ENCODE measurements at places on chromosomes 7 and 10.

DNA sequence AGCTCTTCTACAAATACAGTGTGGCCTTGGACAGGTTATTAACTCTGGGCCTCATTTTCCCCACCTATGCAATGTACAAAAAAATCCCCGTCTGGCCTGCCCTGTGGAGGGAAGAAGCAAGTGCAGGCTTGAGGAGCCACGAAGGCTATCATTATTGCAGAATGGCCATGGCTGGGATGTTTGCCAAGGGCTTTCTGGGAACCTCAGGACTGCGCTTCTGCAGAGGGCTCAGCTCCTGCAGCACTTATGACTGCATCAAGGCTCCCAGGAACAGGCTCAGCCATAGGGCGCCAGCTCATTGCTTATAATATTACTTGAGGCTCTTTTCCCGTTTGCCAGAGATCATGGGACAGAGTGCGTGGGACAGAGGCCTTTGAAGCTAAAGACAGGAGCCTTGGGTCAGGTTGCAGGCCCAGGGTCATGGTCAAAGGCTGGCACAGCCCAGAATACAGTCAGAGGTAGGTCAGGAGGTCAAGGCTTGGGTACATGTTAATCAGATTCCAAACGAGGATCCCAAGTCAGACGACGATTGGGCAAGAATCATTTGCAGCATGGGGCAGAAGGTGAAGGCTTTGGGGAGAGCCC lies 20.6 kb upstream of the C10orf105 start:
- no peak for DNase-seq

- no peak for DNase-seq
Measured at GRCh38 chr10:97538411-97538810, 34.2 kb upstream of the ANKRD2 start.

- peak; percentile 53 for DNase-seq
Measured at GRCh38 chr7:34727464-34727995, 69.5 kb downstream of the NPSR1 start.

DNA sequence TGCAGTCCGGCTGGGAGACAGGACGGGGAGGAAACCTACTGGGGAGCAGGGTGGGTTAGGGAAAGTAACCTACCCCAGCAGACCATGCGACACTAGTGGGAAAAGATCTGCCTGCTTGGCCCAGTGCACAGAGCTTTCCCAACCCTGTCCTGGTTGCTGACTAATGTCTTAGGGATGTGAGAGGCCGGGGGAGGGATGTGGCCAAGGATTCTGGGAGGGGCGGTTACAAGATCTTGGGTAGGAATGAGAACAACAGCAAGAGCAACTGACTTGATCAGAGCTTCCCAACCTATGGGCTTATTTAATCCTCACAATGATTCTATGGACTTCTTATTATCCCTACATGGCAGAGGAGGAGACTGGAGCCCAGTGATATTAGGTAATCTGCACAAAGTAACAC lies 24.0 kb upstream of the EIF5AL1 start:
- DNase-seq: no peak

- DNase-seq: no peak
Measured at GRCh38 chr7:16694806-16695205, 48.8 kb downstream of the BZW2 start.

DNA sequence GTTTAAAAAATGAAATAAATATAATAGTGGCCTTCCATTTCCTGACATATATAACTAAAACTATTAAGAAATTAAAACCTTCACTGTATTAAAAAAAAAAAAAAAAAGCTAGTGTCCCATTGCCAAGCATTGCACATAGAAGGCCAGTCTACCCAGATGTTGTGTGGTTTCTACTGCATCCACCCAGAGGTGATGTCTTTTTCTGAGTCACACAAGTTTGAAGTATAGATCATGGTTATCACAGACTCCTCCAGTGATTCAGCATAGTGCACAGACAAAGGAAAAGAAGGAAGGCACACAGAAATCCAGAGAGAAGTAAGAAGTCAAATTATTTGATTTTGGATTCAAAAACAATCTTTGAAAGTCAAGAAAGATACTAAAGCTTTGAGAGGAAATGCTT lies 429.0 kb downstream of the ETV1 start:
- DNase-seq: no peak

DNA sequence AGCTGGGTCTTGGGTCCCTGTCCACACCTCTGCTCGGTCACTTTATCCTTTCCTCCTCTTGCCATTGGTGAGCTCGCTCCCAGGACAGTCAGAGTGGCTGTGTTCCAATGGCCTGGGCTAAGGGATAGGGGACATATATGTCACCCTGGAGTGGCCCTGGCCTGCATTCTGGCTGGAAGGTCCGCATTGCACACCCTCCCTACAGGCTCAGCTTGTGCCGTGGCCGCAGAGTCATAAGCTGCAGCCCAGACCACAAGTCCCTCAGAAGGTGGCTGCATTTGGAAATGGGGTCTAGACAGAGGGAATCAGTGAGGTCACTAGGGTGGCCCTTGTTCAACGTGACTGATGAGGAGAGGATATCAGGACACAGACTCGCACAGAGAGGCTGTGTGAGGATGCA lies 363.8 kb upstream of the SHH start:
- DNase-seq: no peak
